T47D (cell line): ENCODE measurements at places on chromosomes 2 and 18.

GRCh38 chr2:140603416-140603815 is 1527.4 kb downstream of the LRP1B start:
- DNase-seq, result no peak

DNA sequence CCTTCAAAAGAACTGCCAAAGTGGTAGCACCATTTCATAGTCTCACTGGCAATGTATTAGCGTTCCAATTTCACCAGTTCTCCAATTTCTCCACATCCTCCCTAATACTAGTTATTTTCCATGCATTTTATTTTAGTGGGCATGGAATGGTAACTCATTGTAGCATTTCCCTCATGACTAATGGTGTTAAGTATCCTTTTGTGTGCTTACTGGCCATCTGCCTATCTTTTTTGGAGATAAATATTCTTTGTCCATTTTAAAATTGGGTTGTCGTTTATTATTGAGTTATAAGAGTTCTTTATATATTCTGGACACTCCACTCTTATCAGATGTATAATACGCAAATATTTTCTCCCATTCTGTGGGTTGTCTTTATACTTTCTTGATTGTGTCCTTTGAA is 107.1 kb downstream of the THADA start:
- no peak for DNase-seq

DNA sequence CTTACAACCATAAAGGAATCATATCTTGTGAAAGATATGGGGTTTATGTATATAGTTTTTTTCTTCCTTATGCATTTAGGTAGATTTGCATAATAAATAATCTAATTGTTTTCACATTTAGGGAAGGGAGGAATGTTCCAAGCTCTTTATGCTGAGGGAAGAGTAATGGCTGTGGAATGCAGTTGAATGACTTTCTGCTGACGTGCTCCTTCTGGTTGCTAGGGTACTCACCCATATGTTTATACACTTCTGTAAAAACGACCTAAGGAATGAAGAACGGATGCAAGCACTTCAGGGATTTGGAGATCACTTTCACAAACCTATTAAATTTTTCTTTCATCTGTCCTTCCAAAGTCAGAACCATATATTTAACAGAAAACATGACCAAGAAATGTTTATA is 29.2 kb upstream of the PPP4R1 start:
- DNase-seq, result peak; percentile 87

DNA sequence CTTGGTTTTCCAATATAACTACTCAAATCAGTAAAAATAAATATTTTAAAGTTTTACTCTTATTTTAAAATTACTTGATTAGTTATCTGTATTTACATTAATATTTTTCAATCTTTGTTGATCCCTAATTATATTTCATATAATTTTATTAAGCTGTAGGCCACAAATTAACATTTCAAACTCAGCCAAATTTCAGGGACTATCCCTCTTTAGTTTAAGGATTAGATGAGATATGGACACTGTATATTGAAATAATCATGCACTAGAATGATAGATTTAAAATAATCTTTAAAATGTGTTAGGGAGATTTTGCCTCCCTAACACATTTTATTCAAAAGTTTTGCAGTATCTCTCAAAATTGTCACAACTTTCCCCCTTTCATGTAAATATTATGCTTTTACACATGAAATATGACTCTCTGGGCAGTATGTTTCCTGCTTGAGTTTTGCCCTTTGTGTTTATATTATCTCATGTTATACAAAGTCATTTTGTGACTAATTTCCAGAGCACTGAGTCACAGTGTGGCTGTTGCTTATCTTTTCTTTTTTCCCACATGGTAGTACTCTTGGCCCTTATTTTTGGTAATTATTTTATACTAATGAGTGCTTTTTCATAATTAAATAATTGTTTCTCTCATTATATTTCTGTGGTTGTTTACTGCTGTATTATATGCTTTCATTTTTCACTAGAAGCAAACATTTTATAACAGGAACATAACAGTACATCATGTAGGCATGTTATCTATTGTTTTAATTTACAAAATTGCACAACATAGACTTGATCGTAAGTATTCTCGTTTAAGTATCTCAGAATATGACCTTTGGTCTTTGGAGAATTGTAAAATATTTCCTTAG is 1.2 kb downstream of the TFPI start:
- DNase-seq, result no peak

DNA sequence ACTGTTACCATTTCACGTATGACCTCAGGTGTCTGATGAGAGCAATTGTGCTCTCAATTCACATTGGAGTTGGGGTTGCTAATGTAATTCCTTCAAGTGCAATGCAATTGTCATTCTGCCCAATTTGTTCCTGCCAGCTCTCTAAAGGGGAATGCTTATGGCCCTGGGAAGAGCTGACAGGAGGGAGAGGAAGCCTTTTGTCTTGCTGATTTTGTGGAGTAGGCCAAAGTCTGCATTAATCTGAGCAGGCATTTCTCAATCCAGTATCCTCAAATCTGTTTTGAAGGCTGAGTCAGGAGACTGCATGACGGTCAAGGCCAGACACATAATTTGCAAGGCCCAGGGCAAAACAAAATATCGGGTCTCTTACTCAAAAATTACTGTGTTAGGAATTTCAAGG is 326.4 kb upstream of the SPHKAP start:
- DNase-seq, result no peak

- no peak for DNase-seq
Measured at GRCh38 chr2:71793926-71794325, 340.6 kb downstream of the DYSF start.

DNA sequence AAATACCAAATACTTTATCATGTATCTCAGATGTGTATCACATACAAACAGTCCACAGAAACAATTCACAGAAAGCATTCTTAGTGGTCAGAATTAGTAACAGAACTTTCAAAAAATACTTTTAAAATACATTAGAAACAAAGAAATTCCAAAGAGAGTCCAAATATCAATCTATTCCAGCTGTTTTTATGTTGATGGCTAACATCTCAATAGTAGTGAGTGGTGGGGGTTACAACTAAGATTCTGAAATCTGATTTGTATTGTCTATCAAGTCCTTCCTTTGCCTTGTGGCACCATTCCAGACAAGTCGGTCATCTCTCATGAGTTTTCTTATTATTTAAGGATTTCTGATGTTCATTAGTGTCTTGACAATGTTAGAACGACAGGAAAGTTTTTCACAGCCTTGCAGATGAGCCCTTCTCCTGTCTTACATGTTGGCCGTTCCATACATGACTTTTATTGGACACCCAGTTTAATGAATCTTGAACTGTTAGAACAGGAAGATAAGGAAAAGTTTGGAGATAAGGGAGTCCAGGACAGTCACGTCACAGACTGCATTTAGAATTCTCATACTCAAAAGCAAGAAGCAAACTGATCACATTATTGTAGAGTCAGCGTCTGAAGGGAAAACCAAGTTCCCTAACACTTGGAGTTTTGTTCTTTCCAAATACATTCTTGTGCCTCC is 410.3 kb downstream of the PID1 start:
- no peak for DNase-seq

DNA sequence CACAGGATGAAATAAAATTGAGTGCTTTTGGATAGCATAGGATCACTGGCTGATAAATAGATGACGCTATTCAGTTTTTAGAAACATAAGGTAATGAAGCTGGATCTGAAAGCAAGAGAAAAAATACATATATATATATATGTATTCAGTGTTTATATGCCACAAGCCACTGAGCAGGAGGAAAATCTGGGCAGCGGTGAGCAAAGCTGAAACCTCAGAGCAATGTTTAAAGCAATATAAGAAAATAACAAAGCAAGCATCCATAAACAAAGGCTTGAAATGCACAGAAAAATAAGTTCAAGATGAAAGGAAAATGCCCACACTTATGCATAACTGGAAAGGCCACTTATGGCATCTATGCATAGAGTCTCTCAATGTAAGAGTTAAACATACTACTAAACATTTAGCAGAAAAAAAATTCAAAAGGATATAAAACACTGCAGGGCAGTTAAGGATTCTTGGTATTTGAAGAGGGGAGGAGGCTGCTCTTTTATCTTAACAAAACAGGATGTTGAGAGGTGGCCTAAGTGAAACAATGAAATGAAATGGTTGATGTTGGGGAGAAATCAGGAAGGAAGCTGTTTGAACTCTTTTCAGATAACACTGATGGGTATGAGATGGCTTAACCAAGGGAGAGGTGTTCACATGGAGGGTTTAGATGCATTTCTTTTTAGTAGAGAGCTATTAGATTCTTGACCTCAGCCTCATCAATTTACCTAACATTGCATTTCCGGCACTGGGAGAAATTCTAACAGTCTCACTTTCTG is 129.1 kb downstream of the ARHGAP15 start:
- no peak for DNase-seq

GRCh38 chr2:33337981-33338380 is 138.5 kb upstream of the RASGRP3 start:
- DNase-seq, result no peak

DNA sequence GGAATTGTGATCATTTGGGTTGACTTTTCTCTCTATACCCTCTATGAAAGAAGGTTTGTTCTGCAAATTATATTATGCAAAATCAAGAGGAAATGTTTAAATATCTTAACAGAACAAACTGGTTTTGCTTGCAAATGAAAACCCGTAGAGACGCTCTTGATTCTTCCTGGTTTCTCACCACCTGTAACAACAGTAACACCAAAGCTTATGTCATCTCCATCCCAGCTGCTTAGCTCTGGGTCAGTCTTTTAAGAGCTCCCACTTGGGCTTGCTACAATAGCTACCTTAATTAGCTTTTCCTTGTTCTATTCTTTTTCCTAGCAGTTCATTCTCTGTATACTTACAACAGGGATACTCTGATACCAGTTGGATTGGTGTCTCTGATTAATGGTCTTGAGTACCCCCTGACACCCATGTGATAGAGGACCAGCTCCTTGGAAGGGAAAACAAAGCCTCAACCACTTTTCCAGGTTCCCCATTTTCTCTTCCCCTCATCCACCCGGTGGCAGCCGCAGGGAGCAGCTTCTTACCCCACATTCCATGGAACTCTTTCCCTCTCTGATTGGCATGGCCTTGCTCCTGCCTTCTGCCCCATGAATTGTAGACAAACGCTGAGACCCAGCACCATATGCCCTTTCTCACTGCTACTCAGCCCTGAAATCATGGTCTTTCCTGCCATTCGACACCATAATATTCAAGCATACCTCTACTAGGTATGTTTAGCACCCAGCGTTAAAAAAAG is 27.7 kb downstream of the TMEM182 start:
- DNase-seq, result no peak

- no peak for DNase-seq
Measured at GRCh38 chr2:224646242-224646846, 61.2 kb upstream of the CUL3 start.

DNA sequence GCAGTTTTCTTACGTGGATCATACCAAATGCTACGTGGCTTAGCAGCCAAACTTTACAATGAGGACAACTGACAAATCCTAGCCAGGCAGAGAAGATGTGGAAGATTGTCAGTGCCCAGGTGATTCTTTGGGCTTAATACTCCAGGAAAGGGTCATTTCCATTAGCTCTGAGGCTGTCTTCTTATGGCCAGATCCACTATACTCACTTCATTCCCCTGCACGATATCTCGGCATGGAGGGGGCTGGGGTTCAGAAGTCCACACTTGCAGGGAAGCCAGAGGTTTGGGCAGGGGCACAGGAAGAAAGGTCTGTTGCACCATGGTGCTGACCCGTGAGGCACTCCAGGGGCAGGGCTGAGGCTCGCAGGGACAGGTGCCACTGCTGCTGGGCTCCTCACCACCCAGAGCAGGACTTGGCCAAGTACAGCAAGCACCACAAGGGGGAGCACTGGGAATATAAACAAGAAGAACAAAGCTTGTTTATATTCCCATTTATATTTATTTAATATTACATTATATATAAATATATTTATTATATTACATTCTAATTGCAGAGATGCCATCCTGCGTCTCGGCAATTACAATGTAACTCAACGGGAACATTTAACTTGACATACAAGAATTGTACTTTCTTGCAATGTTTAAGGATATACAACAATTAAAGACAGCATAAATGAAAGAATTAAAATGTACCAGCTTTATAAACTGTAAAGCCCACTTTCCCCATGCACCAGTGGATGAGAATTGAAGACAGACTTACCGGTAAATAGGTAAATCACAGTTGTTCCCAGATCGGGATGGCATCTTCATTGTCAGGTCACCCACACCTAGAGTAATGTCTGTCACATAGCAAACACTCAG is 27.2 kb downstream of the CLUL1 start:
- no peak for DNase-seq

DNA sequence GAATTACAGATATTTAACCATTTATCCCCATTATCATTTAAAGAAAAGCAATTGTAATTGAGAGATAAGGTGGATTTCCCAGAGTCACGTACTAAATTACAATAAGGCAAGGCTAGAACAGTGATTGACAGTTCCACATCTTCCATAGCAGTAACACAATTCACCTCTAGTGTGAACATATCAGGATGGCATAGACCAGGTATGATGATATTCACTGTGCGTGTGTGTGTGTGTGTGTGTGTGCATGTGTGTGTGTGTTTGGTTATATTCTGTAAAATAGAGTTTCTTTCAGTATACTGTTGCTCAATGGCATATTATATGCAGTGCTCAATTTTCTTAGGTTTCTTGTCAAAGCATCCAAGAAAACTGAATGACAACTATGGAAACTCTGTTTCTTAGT is 1.7 kb downstream of the SCN2A start:
- no peak for DNase-seq

GRCh38 chr2:28523902-28524301 is 28.0 kb downstream of the PLB1 start:
- no peak for DNase-seq

DNA sequence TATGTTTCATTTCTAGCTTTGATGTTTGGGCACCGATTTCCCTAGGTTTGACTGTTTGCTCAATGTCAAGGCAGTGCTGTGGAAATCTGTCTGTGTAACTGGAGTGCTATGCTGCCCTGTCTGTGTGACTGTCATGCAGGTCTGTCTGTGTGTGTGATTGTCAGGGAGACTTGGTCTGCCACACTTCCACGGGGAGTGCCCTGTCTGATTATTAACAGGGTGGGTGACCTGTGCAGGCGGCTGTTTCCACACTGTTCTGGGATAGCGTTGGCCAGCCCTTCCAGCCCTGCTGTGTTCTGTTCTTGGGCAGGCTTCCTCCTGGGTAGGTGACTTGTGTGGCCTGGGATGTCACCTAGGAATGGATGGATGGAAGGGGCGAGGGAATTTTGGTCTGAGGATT is 85.3 kb downstream of the FHOD3 start:
- DNase-seq, result no peak

DNA sequence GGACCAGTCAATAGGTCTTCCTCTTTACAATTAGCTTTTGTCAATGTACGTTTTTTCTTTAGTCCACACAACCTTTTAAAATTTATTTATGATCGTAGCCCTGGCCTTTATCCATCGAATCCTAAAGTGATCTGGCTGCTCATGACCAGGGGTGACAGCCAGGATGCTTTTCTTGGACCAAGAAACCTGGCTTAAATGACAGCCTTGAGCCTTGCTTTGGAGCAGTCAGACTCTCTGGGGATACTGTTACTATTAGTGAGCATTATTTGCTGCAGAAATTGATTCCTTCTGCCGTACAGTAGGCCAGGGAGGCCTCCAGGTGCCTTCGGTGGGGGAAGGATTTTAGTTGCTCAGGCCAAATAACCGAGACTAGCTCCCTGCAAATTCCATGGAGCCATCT is 70.2 kb downstream of the AGAP1 start:
- no peak for DNase-seq
